ENCODE measurements at places on chromosomes 12 and 14.
A peak's percentile ranks its signal among the peaks of the same experiment; 100 is the strongest.

DNA sequence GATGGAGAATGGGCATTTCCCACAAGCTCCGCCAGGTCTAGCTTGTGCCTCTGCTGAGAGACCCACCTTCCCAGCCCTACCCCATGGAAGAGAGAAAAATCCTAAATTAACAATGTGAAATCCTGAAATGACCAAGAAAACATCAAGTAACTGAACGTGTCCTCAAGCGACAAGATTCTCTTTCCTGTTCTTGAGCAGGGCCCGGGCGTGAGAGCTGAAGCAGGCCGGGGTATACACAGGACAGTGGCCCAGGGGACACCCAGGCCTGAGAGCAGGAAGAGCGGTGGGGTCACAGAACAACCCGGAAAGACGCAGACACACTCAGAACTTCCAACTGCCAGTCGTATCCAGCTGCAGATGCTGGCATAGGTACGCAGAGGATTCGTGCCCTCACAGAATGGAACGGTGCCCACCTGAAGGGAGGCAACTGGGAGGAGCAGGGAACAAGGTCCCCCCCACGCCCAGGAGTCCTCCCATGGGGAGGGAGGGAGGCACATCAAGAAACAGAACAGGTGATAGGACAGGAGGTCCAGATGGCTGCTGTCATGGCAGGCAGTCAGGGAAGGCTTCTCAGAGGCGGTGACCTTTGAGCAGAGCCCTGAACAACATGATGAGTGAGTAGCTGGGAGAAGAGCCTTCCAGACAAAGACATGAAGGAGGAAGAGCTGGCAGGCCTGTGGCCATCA, 9.1 kb downstream of the RIMBP2 start:
- no peak for DNase-seq

GRCh38 chr12:63980211-63980610, 135.7 kb downstream of the SRGAP1 start:
- DNase-seq, result no peak

DNA sequence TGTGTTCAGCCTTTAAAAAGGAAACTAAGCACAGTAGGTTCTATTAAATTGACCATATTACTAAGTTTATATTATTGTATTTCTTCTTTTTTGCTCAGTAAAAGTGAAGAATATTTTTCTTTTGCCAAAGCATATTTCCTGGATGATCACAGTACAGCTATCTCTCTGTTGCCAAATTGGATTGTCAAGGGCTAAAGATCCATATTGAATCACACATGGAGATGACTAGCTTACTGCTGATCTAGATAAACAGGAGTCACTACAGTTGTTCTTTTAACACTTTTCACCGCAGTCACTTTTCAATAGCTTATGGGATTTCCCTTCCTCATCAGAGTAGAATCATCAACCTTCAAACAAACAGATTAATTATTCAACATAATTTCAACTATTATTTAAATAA, 78.6 kb downstream of the LRRC9 start:
- DNase-seq, result no peak

DNA sequence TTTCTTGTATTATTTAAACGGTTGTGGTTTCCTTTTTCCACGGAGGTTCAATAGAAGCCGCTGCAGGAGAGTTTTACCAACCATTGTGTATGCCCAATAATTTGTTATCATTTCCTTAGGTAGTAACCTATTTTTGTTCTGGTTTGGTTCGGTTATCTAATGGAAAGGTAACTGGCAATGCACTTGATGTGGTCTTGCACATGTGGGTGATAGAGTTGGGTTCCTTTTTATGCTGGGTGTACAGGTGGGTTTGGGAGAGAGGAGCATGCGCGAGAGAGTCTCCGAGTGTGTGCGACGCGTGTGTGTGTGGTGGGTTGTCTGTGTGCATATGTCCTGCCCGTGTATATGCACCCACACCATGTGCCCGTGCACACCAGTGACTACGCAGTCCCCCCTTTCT, 102.7 kb upstream of the FKBP4 start:
- DNase-seq, result no peak

GRCh38 chr12:66210840-66211239, 21.8 kb downstream of the IRAK3 start:
- peak; percentile 21 for DNase-seq

GRCh38 chr12:51307655-51308593, 16.1 kb downstream of the BIN2 start:
- DNase-seq, result peak; percentile 87

GRCh38 chr12:19507823-19508222, 68.5 kb downstream of the AEBP2 start:
- DNase-seq, result peak; percentile 40

GRCh38 chr12:107564946-107565345, 120.7 kb upstream of the PWP1 start:
- DNase-seq, result no peak

DNA sequence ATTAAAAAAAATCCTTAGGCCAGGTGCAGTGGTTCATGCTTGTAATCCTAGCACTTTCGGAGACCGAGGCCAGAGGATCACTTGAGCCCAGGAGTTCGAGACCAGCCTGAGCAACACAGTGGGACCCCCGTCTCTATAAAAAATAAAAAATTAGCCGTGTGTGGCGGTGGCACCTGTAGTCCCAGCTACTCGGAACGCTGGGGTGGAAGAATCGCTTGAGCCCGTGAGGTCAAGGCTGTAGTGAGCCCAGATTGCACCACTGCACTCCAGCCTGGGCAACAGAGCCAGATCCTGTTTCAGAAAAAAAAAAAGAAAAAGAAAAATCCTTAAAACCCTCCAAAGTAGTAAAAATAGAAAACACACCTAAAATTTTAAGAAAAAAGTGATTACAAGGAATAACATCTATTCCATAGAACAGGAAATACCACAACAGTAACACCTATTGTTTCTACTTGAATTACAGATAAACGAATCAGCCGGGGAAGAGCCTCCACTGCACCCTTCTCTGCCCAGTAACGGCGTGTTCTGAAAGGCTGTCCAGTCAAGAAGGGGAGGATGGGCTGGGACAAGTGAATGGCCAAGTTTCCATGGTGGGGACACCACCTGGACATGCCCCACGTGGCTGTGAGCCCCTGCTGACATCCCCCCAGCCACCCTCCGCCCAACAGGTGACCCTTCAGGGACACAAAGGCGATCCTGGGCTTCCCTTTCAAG, 17.8 kb downstream of the POLE start:
- no peak for DNase-seq

DNA sequence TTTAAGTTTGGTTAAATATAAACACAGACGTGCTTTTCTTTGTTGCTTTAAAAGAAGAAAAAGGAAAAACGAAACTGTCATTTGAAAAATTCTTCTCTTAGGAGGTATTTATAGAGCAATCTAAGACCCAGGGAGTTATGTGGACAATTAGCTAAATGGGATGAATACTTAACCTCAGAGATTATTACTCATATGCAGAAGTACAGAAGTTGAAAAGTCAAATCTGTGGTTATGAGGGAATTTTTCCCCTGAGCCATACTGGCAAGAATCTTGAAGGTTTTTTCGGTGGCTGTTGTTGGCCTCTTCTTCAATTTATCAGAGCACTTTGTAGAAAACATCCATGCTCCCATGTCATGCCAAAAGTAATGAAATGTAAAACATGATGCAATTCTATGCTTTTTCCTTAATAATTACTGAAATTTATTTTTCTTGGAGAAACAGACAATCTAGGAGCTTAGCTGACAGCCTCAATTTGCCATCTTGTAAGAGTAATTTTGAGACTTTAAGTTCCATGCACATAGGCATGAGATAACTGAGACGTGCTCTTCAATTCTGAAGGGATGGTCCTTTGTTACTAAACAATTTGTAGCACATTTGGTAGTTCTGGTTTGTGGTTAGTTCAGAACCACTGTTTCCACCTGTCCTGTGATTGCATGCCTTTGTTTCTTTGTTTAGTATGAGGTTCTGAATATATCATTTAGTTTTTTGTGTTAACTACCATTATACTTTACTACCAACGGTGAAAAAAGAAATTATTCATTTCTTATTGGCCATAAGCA, 126.6 kb downstream of the BCAT1 start:
- DNase-seq, result peak; percentile 62

DNA sequence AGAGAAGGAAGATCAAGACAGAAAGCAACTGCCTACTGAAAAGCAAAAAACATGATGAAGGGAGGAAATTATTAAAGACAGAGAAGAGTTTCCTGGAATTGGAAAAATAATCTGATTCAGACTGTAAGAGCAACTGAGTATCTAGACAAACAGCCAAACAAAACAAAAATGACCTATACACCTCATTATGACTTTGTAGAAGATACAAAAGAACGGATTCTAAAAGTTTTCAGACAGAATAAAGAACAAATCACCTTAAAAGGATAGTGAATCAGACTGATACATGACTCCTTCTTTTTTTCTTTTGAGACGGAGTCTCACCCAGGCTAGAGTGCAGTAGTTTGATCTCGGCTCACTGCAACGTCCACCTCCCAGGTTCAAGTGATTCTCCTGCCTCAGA, 10.4 kb downstream of the OSBPL8 start:
- DNase-seq, result no peak

DNA sequence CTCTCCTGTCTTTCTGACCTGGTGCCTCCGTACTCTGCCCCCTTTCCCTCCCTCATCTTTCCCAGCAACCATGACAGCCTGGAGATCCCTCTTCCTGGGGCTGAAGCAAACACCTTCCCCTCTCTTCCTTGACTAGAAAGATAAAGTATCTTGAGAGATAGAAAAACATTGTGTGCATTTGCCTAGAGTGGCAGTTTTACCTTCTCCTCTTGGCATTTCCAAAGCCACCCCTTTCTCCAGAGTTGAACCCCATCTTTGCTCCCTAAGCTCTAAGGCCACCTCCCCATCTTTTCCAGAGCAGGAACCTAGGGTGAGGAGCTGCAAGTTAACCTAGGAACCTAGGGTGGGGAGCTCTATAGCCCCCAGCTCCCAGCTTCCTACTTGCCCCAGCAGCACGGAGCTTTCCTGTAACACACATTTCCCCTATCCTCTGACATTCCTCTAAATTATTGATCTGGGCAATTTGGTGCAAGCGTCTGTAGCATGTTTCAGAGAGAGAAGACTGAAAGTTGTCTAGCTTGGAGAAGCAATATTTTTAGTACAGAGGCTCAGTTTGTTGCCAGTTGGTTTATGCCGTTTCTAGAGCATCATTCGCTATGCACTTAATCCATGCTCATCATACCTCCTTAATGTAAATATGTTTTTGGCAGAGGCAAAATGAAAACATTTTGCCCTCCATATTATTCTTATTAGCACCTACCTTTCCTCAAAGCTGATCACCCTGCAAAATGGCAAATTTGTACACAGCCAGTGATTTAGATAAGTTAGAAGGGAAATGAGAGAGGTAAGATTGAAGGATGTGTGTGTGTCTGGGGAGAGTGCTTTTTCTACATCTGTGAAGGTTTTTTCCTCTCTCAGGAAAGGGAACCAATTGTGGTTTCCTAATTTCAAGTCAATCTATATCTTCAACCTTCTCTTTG, 5.4 kb upstream of the TBX3 start:
- DNase-seq, result no peak

DNA sequence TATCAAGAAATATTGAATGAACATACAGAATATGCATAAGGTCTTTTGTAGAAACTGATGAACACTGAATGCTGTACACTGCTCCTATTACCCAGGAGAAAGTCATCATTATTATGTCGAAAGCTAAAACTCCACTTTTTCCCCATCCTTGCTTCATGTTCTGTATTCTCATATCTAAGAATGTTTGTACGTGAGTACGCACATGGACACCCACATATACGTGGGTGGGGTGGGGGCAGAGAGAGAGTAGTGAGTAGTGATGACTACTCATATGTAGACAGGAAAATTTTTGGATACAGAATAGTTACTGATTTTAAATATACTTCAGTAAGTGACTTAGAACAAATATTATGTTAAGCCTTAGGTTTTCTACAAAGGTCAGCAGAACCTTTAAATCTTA, 75.1 kb downstream of the FERMT2 start:
- no peak for DNase-seq

- DNase-seq, result no peak
Measured at GRCh38 chr12:74914378-74914777, 295.3 kb downstream of the KCNC2 start.

GRCh38 chr14:101810897-101811621, 49.5 kb downstream of the PPP2R5C start:
- no peak for DNase-seq

- no peak for DNase-seq
Measured at GRCh38 chr12:111826992-111827391, 15.0 kb upstream of the MAPKAPK5 start.

DNA sequence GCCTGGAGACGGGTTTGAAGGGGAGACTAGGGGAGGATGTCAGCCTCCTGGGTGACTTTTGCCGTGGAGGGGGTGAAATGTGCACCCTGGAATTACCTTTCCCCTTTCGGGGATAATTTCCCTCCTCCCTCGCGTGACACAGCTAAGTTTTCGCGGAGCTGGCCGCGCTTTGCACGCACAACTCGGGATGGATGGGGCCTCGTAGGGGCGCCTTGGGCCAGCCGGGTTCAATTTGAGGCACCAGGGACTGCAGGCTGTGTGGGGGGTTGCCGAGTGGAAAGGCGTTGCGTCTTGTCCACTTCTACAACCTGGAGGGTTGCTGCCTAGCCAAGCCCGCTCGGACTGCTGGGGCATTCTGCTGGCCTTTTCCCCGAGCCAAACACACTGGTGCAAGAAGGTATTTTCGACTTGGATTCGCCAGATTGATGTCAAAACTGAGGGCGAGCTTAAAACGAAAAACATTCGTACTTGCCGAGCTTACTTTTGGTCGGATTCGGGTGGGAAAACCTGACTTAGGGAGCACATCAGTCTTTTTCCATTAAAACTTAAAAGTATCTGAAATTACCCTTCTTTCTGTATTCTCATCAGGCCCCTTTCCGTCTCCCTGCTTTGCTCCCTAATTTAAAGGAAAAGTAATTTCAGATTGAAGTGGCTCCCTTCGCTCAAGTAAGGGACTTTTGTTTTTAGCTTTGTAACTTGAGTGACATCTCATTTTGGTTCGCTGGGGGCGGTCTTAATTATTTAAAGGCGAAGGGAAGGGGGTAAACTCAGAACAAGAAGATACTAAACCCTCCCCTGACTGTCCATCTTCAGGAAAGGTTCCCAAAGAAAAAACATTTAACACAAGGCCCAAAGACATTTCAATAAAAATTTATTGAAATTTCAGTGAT, 14.3 kb downstream of the TBX3 start:
- peak; percentile 55 for DNase-seq

- DNase-seq, result peak; percentile 19
Measured at GRCh38 chr14:60183741-60184140, 18.5 kb upstream of the DHRS7 start.

All from fibroblast of skin of scalp (primary cell).